ENCODE measurements at places on chromosomes 7 and 10.

DNA sequence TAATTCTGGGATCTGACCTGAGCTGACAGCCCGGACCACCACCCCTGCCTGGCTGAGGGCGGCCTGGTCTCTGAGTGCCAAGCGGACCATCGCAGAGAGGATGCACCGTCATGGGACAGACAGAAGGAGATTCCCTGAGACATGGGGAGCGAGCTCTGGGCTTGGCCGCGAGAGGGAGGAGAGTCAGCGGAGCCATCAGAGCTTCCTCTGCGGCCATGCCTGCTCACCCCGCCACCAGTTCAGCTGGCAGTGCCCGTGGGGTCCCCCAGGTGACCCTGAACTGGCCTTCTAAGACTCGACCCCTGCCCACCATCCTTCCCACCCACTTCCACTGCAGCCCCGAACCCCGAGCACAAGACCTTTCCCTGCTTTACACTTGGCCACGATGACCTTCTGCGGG is 152.8 kb downstream of the TCERG1L start:
- DNase-seq = no peak

- DNase-seq = no peak
These were observed 262.7 kb upstream of the PHYHIPL start for GRCh38 chr10:58913717-58914116.

DNA sequence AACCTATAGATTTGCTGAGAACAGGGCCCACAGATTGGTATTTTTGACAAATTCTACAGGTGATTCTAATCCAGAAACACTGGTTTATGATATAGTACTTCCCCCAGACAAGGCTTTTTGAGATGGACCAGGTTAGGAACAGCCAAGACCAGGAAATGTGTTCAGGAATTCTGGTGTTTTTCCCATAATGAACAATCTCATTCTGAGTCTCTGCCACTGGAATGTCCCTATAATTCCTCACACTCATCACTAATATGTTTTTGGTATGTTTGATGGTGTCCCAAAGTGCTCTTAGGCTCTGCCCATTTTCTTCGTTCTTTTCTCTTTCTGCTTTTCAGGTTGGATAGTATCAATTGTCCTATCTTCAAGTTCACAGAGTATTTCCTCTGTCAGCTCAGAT is 107.2 kb upstream of the IGFBP3 start:
- no peak for DNase-seq

DNA sequence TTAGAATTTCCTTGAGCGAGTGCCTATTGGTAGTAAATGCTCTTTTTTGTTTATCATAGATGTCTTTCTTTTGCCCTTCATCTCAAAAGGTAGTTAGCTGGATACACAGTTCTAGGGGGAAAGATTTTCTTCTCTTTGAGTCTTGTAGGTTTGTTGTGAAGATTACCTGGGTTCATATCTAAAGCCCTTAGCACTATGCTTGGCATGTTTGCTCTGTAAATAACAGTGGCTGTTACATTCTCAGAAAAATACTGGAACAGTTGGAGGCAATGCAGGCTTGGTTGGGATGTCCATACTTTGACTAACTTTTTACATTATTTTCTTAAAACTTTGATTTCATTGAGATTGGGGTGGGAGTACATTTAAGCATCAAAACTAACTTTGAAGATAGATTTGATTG is 144.0 kb downstream of the AUTS2 start:
- DNase-seq = no peak

- no peak for DNase-seq
These were observed 3.7 kb upstream of the HOXA7 start for GRCh38 chr7:27160145-27160545.

GRCh38 chr10:88682491-88682890 is 18.2 kb downstream of the LIPF start:
- DNase-seq = no peak

All from fibroblast of mammary gland (primary cell).